CMK (cell line): ENCODE measurements at places on chromosomes 7 and 10.
A peak's percentile ranks its signal among the peaks of the same experiment; 100 is the strongest.

DNA sequence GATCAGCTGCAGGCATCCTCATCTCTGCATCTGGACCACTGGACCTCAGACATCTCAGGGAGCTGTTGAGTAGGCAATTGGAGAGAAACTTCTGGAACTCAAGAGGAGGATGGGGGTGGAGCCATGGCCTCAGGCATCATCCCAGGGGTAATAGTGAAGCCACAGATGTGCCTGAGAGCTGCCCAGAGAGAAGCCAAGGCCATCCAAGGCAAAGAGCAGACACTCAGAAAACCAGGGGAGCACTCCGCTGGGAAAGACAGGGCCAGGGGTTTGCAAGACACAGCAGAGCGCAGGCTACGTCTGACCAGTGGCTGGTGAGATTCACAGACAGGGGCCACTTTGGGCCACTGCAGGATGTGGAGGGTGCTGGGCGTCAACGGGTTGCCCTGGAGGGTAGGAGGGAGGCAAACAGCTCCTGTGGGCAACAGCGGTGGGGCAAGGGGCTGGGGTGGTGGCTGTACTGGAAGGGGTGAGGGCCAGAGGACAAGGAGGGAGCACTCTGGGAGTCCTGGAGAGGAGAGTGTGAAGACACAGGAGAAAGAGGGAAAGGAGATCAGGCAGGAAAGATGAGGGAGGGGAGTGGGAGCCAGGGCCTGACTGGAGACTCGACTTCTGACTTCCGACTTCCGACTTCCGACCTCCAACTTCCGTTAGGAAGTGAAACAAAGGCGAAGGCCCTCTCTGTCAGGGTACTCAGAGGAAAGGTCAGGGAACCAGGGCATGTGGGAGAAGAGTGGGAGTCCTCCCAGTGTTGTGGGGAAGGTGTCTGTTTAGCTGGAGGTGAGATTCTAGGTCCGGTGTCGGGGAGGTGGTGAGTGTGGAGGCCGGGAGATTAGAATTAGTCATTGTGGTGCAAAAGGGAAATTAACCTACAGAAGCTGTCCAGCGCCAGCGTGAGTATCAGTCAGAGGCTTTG is 69.7 kb upstream of the ANTXRL start:
- DNase-seq, result no peak

DNA sequence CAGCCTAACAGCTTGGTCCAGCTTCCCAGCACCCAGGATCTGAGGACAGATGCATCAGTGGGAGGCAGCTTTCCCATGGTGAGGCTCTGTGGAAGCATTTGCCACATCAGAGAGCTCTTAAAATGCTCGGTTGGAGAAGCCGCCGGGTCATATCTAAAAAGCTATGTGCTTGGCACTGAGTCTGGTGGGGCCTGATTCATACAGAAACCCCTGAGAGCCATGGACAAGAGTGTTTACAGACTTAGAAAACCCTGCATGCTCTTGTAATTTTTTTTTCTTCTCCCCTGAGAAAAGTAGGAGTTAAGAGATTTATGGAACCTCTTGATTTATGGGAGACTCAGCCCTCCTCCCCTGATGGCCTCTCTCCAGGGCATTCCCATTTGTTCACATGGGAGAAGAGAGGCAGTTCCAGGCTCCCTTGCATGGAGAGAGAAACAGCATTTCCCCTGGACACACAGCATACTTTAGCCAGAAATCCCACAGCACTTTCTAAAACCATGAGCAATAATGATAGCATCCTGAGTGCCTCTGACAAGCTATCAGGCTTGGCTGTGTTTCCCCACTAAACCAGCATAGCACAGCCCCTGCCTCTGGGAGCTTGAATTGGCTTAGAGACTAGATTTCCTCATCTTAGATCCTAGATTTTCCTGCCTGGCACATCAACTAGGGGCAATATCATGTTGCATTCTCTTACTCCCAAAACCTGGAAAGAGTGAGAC is 322.1 kb upstream of the AUTS2 start:
- no peak for DNase-seq

DNA sequence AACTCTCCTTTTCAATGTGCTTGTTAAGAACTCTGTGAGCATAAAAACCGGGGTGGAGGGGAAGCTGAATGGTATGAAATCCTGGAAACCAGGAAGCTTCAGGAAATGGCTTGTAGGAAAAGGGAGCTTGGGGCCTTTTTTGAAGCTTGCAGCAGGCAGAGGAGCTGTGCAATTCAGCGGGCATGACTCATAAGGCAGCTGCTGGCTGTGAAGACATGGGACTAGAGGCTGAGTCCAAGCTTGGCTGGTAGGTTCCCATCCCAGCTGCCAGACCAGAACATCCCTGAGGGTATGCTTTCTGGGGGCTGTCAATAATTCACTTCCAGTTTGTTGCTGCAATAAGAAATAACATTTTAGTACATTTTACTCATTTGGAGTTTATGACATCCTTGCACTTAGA is 36.8 kb upstream of the CDC14C start:
- DNase-seq, result no peak

DNA sequence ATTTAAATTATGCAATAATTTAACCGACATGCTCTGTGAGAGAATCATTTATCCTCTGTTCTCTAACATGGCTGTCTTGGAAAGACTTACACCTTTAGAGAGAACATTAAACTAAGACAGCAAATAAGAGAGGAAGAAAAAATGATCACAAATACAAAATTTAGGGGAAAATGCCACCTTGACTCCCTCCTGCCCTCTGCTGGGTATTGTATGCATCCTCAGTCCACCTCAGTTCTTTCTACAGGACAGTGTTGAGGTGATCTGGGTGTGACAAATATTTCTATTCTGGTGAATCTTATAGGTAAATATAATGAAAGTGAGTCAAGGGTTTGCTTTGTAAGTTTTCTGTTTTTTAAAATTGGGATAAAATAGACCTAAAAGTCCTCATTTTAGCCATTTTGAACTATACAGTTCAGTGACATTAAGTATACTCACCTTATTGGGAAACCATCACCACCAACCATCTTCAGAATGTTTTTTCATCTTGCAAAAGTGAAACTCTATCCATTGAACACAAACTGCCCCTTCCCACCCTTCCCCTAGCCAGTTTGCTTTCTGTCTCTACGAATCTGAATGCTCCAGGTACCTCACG is 61.5 kb upstream of the ELMO1 start:
- DNase-seq, result no peak

- no peak for DNase-seq
Observed at GRCh38 chr7:44400033-44400511, 74.7 kb upstream of the CAMK2B start.

GRCh38 chr10:59843748-59844147 is 62.6 kb downstream of the CCDC6 start:
- DNase-seq, result no peak

DNA sequence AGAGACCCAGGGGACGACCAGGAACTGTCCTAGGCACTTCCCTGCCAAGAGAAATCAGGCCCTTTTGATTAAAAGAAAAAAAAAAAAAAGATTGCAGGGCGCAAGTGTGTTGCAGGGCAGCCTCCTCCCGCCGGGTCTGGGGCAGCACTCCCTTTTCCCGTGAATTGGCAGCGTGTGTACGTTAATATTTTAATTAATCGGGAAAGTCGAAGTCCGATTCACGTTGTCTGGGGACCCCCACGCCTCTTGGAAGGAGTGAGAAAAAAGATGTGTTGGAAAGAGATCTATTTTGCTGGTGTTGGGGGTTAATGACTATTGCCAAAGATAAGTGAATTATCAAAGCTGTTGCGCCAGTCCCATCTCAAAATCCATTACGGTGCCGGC is 1.3 kb upstream of the EBF3 start:
- no peak for DNase-seq

DNA sequence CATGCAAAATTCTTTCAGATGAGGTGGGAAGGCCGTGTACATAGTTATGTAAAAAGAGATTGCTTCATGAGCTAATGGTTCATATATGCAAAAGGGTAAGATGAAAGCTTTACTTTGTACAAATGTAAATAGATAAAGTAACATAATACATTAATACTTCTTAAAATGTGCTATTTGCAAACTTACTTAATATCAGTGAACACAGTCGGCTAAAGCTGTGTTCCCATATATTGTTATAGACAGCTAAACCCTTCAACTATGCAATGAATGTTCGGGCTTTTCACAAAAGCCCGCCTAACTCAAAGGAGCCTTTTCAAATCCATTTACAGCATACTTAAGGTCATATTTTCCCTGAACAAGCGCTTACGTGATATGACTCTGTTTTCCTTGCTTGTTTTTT is 340.6 kb upstream of the GALNT17 start:
- DNase-seq, result no peak

- no peak for DNase-seq
Observed at GRCh38 chr10:89702121-89702480, 711 bp downstream of the KIF20B start.

- DNase-seq, result no peak
Observed at GRCh38 chr10:102669206-102670064, 25.2 kb downstream of the TRIM8 start.

GRCh38 chr10:28177944-28178637 is 124.8 kb downstream of the MPP7 start:
- DNase-seq, result no peak

DNA sequence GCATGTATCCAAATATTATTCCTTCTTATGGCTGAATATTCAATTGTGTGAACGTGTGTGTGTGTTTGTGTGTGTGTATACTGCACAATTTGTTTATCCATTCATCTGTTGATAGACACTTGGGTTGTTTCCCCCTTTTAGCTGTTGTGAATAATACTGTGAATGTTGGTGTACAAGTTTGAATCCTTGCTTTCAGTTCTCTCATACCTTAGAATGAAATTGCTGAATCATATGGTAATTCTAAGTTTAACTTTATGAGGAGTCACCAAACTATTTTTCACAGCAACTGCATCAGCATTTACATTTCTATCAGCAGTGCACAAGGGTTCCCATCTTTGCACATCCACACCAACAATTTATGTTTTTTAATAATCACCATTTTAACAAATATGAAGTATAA is 86.9 kb upstream of the GATAD1 start:
- DNase-seq, result no peak

GRCh38 chr10:97759158-97759887 is 12.5 kb downstream of the SFRP5 start:
- DNase-seq, result peak; percentile 59

- DNase-seq, result no peak
Observed at GRCh38 chr10:105974803-105975456, 1189.6 kb downstream of the SORCS1 start.

GRCh38 chr10:3564346-3565002 is 220.5 kb downstream of the KLF6 start:
- no peak for DNase-seq

- DNase-seq, result no peak
Observed at GRCh38 chr10:112639298-112639697, 192.3 kb downstream of the VTI1A start.

- no peak for DNase-seq
Observed at GRCh38 chr7:55517191-55517633, 55.1 kb downstream of the VOPP1 start.

GRCh38 chr7:99375070-99375807 is 709 bp downstream of the ARPC1B start:
- DNase-seq, result no peak

DNA sequence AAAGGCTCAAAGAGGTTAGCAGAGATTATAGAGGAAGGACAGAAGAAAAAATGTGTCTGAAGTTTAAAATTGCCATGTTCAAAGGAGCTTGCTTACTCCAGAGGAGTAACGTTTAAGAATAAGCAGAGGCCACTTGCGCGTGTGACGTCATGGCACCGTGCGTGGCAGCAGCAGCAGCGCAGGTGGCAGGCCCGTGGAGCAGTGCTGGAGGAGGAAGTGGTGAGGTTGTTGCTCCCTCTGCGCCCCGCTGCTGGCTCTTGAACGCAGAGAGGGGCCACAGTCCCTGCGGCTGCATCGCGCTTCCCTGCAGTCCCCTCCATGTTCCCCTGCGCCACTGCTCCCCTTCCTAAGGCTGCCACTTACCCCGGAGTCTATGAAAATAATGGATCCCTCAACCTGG is 37.5 kb downstream of the GDI2 start:
- no peak for DNase-seq

DNA sequence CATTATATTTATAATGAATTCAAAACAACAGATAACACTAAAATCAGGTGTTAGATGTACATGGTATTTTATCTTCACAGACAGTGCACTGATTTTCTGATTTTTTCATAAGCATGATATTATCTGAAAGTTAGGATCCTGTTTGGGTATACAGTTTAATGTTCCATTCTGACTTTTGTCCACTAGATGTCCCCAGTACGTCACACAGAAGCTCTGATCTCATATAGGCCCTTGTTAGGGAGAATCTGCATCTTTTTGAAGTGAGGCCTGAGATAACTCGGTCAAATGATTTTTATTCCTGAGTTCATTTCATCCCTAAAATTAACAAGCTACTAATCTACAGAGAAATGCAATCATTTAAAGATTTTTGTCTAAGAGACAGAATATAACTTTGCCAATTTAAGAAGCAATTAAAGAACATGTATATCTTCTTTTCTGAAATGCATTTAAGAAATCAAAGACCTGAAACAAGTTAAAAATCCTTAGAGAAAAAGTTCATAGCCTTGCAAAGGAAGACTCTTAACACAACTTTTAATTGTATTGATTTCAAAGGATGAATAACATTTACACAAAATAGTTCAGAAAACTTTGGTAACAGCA is 72.0 kb upstream of the TES start:
- peak; percentile 26 for DNase-seq

DNA sequence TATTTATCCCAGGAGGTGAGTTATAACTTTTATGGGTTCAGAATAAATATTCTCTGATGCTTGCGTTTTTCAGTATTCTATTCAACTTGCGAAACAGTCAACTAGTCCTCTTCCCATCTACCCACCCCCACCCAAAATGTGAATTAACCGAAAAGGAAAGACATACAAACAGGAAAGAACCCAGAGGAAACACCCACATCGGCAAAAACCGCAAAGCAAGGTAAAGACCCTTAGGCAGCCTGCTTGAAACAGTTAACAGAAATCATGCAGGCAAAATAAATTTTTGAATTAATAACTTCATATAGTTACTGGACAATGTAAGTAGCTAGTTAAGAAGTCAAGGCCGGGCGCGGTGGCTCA is 5.4 kb downstream of the ZC3HAV1 start:
- DNase-seq, result no peak

DNA sequence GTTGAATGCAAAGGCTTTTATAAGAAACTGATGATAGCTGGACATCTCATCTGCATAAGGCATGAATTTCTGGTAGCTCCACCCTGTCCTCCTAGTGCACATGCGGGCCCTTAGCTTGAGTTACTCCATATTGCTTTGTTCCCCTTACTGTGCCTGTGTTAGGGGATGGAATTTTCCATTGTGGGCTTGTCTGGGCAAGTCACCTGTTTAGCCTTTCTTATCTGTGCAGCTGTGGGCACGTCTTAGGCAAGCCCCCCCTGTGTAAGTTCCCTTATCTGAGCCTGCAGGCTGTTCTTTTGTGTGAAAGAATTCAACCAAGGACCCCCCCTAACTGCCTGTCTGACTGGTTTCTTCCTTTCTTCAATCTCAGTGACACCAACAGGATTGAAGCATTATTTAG is 14.5 kb upstream of the CROT start:
- DNase-seq, result peak; percentile 84

- DNase-seq, result no peak
Observed at GRCh38 chr10:60312818-60313588, 76.7 kb downstream of the ANK3 start.

DNA sequence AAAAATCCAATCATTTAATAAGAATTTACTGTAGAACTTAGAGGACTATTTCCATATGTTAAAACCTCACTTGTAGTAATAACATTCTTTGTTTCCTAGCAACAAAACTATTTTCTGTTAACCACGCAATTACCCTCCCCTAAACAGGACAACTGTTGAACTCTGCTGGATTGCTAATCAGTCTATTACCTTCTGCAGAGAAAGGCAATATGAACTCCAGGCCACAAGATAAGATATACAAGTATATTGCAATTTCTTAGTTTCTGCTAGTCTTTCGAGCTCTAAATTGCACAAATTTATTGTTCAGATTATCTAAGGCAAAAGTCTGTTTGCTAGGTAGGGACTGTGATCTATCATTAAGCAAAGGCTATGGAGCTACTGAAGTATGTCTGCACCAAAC is 920.1 kb upstream of the LRRN3 start:
- DNase-seq, result no peak
